ENCODE measurements at places on chromosomes 12 and 14.

- DNase-seq = no peak
These were observed 97.9 kb downstream of the RERGL start for GRCh38 chr12:17992002-17992656.

GRCh38 chr14:104094709-104095425 lies 9.4 kb downstream of the ASPG start:
- DNase-seq = peak; percentile 61

GRCh38 chr12:121331248-121331647 lies 21.0 kb downstream of the ANAPC5 start:
- no peak for DNase-seq

- no peak for DNase-seq
These were observed 404.7 kb downstream of the APAF1 start for GRCh38 chr12:99049774-99050173.

- no peak for DNase-seq
These were observed 7.6 kb upstream of the HEBP1 start for GRCh38 chr12:13007496-13008233.

- DNase-seq = no peak
These were observed 709.1 kb downstream of the DIO2 start for GRCh38 chr14:79502136-79502750.

DNA sequence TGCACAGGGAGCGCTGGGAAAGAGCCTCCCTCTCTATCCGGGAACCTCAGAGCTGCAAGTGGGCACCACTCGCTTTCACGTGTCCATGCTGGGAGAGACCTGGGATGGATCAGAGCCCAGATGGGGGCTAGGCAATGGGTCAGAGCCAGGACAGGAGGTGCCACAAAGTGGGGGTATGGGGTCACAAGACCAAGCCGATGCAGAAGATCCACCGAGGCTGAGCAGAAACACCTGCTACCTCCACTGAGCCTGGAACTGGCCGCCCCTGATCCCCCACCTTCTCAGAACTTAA lies 180.9 kb upstream of the SFSWAP start:
- no peak for DNase-seq

DNA sequence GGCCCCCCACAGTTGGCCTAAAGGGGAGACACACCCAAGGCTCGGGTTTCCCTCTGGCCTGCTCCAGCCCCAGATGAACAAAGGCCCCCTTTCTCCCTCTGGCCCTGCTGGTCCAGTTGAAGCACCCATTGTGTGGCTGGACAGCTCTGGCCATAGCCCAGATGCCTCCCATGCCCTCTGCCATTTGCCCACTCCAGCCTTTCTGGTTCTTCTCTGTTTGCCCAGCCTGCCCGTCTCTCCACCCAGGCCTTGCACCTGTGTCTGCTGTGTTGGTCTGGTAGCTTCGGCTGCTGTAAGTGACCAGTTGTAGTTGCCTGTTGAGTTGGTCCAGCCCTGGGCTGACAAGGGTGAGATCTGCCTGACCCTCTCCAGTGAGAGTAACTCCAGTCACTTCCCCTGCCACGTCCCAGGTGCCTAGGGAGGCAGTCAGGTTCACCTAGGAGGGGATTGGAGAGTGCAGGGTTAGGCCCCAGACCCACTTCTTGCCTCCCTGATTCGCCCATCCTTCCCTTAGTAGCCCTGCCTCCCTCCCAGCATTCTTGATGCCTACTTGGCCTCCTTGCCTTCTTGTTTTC lies 3.0 kb downstream of the B4GALNT1 start:
- peak; percentile 2 for DNase-seq

GRCh38 chr14:65332141-65332871 lies 80.2 kb upstream of the FUT8 start:
- DNase-seq = no peak

DNA sequence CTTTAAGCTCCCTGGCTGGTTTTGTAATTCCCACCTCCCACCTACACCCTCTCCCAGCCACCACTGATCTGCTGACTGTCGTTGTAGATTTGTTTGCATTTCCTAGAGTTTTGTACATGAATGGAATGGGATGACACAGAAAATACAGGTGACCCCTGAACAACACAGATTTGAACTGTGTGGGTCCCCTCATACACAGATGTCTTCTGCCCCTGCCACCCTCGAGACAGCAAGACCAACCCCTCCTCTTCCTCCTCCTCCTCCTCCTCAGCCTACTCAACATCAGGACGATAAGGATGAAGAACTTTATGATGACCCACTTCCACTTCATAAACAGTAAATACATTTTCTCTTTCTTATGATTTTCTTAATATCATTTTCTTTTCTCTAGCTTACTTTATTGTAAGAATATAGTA lies 28.8 kb downstream of the SYNE3 start:
- DNase-seq = no peak

DNA sequence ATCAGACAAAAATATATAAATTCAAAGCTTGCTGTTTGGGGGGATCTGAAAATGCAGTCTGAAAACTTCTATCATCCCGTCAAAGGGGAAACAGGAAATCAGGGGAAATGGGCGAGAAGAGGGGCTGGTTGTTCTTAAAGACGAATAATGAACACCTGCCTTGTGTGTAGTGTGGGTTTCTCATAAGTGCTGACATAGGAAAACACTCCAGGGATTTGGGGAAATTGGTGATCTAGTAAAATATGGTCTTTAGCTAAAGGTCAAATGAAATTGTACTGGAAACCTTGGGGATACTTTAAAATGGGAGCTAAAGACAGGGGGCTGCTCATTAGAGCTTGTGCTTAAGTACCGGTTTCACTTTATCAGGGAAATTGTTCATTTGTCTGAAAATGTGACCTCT lies 39.6 kb upstream of the PIK3C2G start:
- no peak for DNase-seq

DNA sequence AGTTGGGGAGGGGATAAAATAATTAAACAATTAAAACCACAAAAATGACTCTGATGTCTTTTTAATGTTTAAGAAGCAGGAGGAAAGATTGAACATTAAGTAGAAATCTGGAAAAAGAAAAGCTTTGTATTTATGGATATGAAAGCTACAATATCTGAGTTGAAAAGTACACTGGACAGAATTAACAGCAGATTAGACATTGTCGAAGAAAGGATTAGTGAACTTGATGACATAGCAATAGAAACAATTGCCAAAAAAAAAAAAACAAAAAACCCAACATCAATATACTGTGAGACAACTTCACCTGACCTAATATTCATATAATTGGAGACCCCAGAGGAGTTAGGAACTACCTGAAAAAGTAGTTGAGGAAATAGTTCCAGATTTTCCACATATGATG lies 289.5 kb upstream of the RGS6 start:
- no peak for DNase-seq

GRCh38 chr12:120658286-120659150 lies 18.1 kb downstream of the CABP1 start:
- no peak for DNase-seq

GRCh38 chr12:85951823-85952222 lies 77.7 kb downstream of the NTS start:
- no peak for DNase-seq

- DNase-seq = no peak
These were observed 169.3 kb downstream of the PCNX1 start for GRCh38 chr14:71076462-71077092.

DNA sequence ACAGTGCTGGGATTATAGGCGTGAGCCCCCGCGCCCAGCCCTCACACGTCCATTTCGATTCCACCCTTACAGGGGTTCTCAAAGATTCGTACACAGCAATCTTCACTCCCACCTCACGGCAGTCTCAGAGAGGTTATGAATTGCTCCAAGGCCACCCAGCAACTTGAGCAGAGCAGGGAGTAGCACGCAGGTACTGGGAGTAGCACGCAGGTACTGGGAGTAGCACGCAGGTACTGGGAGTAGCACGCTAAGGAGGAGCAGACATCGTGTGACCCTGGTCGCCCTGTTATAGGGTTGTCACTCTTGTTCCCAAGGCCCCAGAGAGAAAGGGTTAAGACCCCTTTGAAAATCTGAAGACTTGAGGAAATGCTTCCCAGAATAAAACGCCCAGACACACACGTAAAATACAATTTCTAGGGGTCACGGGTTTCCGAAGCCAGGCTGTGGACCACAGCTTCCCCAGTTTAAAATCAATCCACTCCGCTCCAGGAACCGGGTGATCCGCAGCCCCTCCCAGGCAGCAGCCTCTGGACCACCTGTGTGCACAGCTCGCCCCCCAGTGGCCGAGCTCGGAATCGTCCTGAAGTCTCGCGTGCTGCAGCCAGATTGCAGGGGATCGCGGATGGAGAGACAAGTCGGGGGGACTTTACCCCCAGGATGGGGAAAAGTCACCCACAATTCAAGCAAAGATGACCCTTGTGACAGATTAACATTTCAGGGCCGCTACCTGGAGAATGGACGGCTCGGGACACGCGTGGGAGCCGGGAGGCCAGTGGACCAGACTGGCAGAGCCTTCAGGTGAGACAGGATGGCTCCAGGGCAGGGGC lies 92.0 kb downstream of the SCARB1 start:
- peak; percentile 74 for DNase-seq

- DNase-seq = no peak
These were observed 668 bp downstream of the MRPS35 start for GRCh38 chr12:27711317-27711682.

DNA sequence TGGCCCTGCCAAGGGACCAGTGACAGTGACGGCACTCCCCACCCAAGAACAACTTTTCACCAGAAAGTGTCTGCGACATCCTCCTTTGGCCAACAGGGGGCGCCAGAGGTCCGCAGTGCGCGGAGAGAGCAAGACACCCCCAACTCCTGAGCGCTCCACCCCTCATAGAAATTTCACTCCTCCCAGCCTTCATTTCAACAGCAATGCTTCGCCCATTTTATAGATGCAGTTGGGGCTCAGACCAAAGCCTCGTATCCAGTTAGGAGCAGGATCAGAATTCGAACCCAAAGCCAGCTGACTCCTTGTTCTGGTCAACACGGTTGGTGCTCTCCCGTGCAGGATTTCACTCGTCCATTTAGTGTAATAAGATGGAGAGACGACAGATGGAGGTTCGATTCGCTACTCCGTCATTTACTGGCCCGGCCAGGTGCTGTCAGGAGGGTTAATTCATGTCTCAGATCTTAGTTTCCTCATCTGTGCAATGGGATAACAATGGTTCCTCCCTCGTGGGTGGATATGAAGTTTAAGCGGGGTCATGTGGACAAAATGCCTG lies 2.4 kb upstream of the POP5 start:
- peak; percentile 71 for DNase-seq

- DNase-seq = no peak
These were observed 225.0 kb downstream of the SLC25A21 start for GRCh38 chr14:36947362-36947761.

- DNase-seq = no peak
These were observed 980.6 kb downstream of the VRK1 start for GRCh38 chr14:97777622-97778355.

DNA sequence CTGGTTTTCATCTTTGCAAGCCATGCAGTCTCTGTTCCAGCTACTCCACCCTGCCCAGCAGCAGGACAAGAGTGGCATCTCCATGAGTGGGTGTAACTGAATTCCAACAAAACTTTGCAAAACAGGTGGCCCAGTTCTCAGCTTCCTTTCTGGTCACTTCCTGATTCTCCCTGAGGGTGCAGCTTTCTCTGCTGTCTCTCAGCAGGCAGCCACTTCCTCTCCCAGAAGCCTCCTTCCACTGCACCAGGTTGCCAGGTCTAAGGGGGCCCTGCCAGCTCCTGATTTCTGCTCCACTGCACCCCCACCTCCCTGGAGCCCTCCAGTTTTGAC lies 341.0 kb upstream of the FKBP4 start:
- no peak for DNase-seq

GRCh38 chr12:131607658-131608447 lies 103.0 kb upstream of the SFSWAP start:
- peak; percentile 49 for DNase-seq

- DNase-seq = peak; percentile 42
These were observed 707 bp downstream of the CPSF6 start for GRCh38 chr12:69239922-69240630.

- no peak for DNase-seq
These were observed 6.5 kb downstream of the KRT86 start for GRCh38 chr12:52280796-52281560.

- DNase-seq = no peak
These were observed 48.6 kb downstream of the ATXN7L3B start for GRCh38 chr12:74586251-74586650.

DNA sequence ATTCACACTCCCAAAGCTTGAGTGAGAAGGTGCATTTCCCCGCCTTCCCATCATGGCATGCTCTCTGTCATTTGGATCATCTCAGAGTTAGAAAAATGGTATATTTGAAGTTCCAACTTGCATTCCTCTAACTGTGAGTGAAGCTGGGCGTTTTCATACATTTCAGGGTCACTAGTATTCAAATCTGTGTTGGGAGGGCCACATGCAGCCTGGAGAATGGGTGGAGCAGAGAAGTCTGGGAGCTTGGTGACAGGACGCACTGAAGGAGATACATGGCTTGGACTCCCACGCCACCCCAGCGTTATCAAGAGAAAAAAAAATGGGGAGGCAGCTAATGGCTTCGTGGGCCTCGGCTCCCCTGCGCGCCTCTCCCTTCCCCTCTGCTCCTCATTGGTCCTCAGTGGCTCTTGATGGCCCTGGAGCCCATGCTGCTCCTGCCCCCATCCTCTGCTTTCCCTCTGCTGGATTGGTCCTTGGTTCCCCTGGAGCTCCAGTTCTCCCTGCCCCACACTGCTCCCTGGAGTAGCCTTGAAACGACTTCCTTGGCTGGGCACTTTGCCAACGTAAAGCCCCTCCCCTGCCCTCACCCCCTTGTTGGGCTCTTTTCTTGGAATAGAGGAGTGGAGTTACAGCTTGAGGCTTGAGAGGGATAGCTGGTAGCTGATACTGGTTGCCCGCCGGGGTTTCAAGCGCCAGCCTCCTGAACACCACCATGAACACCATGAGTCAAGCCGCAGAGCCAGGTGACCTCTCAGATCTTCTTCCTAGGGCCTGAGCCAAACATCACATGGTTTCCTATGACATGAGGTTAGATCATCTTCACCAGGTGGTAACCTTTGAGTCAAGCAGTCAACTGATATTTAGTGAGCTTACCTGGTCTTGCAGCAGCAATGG lies 139.6 kb downstream of the PRKCH start:
- no peak for DNase-seq

DNA sequence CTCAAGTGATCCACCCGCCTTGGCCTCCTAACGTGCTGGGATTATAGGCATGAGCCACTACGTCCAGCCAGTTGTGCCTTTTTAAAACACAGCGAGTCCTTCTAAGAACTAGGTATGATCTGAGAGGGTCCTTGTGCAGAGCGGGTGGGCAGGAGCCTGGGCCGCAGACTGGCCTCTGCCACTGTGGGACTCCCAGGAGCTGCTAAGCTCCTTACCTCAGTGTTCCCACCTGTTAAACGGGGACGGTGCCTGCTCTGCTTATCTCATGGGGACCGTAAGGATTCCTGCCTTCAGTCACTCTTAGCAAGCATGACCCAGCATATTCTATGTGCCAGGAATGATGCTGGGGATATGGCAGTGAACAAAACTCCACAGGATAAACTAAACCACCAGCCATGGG lies 136.9 kb downstream of the RBM19 start:
- no peak for DNase-seq

DNA sequence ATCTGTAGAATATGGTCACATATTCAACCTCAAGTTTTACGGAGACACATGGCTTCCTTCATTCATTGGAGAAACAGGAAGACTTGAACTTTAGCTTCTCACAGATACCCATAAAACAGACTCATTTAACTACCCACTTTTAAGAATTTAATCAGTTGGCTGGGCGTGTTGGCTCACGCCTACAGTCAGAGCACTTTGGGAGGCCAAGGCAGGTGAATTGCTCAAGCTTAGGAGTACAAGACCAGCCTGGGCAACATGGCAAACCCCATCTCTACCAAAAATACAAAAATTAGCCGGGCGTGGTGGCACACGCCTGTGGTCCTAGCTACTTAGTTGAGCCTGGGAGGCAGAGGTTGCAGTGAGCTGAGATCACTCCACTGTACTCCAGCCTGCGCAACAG lies 64.7 kb upstream of the STAC3 start:
- DNase-seq = no peak
